Stimulated activated CD4-positive, alpha-beta T cell treated with anti-CD3 and anti-CD28 coated beads, Interleukin-15, amount 100 ng/mL, for 1 hour (primary cell): ENCODE measurements at places on chromosomes 11 and 22.

DNA sequence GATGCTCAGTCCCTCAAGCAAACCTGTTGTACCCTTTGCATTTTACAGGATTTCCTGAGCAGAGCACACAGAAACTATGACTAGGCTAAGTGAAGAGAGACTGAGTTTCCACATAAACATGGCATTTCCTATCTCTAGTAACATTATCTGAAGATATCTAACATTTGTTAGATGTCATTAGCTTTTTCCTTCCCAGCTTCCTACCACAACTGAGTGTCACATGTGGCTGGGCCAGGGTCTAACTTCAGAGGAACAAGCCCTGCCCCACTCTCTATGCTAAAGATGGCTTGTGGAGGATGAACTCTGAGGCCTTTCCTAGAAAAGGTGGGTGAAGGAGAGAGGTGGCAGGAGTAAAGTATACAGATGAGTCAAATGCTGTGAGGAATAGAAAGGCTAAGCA, 16.5 kb downstream of the C22orf42 start:
- no peak for DNase-seq

DNA sequence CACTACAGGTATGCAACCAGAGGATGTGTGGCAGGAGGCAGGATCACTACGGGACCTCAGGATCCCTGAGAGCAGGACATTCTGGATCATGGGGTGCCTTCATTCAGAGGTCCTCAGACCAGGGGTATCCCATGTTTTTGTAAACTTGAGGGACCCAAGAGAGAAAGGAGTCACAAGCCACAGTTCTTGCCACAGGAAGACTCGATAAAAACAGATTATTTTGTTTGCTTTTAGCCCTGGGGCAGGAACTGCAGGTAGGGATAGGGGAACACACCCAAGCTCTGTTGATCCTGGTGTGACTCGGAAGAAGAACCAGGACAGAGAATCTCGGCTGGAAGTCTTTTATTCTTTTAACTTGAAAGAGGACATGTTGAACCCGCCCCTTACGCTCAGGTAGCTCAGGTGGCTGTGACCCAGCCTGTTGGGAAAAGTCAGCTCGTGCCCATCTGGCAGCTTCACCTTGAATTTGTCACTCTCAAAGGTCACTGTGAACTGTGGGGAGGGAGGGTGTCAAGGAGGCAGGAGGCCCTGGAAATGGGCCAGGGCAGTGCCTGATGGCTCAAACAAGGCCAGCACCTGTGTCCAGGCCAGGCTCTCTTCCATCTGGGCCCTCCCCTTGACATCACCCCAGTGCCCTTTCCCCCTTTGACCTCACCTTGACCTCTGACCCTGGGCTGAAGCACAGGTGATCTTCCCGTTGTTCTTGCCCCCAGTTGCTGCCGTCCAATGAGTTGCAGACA, 9.8 kb downstream of the LGALS2 start:
- no peak for DNase-seq

DNA sequence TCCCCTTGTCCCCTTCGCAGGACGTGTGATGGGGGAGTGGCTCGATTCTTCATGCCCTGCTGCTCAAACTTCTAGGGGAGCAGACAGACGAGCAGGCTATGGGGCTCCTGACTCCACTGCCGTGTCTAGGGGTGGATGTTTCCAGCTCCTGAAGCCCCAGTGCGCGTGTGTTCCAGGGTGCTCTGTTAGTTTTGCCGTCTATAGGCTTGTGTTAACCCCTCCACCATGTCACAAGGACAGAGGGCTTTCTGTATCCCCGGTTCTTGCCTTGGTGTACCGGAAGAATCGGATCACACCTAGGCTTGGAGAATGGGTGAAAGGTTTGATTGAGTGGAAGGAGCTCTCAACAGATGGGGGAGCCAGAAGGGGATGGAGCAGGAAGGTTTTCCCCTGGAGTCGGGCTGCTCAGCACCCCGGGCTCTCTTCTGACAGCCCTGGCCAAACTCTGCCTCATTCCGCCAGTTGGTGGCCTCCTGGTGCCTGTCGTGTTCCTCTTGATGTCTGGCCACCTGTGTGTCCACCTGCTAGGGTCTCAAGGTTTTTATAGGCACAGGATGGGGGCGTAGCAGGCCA, 810.7 kb downstream of the BRD1 start:
- no peak for DNase-seq

DNA sequence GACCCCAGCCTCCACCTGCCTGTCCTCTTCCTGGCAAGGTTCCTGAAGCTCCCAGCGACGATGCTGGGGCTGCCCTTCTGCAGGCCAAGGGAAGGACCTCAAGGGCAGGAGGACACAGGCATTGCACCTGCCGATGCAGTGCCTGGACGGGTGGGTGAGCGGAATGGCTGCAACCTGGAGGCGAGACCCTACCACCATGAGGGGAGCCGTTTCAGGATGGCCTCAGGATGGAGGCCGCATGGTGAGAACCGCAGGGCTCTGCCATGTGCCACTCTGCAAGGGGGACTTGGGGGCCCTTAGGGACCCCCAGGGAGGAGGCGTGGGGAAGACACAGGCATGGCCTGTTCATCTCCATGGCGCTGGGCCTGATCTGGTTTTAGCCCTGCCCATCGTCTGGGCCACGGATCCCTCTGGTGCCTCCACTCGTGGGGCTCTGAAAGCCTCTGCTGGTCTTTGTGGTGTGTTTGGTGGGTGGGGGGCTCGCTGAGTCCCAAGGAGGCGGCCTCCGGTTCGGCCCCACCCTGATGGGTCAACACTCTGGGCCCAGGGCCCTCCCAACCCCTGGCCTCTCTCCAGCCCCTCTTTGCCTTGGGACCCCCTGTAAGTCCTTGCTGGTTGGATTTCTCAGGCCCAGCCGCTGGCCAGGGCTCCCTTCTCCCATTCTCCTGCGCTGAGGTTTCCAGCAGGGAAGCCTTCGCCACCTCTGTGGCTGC, 1.3 kb upstream of the LSP1 start:
- no peak for DNase-seq

DNA sequence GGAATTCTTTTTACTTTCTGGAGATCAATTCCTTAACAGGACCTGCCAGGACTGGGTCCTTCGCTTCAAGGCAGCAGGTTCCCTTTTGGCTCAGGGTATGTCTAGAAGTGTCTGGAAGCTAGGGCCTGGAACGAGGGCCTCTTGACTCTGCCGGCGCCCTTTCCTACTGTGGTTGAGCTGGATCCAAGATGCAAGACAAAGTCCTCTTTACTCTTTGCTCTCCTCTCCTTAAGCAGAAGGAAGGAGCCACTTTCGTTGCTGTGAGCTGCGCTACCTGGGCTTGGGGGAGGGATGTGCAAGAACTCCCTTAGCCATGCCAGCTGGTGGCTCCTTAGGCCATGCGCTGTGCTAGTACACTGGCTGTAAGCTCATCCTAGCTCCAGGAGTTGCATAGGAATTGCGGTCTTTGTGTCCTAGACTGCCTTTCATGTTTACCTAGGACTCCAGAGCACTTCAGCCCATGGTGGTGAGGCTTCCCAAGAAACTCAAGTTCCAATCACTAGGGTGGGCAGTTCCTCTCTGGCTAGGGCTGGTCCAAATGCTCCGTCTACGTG, 18.1 kb downstream of the GLB1L2 start:
- DNase-seq = no peak

- no peak for DNase-seq
Observed at GRCh38 chr11:131056036-131056435, 139.8 kb upstream of the SNX19 start.

DNA sequence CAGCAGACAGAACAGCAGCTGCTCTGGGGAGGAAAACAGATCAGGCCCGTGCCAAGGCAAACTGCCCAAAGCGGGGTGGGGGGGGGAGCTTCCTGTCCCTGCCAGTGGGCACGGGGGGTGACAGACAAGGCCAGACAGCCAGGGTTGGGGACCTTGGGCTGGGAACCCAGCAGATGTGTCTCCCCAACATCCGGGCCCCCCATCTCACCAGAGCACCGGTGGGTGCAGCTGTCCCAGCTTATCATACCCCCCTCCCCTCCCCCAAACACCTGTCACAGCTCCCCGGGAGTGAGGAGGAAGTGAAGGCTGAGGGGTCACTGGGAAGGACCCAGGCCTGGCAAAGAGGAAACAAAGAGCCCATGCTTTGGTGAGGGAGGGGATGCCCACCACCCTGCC, 1.3 kb downstream of the PPP1R14B start:
- no peak for DNase-seq

- no peak for DNase-seq
Observed at GRCh38 chr11:112786886-112787530, 174.2 kb upstream of the NCAM1 start.

GRCh38 chr11:76669901-76670484, 554 bp downstream of the LRRC32 start:
- no peak for DNase-seq

DNA sequence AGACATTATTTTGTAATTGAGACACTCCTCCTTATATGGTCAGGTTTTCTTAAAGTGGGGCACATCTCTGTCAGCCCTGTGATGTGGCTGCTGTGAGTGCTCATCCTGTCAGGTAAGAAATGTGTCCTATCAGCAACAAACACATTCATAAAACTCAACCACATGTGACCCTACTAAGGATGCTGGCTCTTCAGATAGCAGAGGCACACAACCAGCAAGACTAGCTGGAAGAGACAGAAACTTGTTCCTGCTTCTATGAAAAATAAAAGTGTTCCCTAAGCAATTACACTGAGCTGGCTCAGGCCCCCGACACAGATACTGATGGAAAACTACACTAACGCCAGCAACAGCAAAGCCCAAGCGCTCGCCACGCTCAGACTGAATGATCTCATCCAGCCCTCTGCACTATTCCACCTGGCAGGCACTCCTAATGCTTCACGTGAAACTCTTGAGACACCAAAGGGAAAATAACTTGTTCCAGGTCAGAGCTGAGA, 49.8 kb upstream of the CYP2D6 start:
- DNase-seq = no peak

- no peak for DNase-seq
Observed at GRCh38 chr11:98107736-98108135, 913.0 kb upstream of the CNTN5 start.
